ENCODE measurements at places on chromosomes 7 and 10.

GRCh38 chr7:157151626-157152339, 13.1 kb downstream of the UBE3C start:
- DNase-seq: no peak

DNA sequence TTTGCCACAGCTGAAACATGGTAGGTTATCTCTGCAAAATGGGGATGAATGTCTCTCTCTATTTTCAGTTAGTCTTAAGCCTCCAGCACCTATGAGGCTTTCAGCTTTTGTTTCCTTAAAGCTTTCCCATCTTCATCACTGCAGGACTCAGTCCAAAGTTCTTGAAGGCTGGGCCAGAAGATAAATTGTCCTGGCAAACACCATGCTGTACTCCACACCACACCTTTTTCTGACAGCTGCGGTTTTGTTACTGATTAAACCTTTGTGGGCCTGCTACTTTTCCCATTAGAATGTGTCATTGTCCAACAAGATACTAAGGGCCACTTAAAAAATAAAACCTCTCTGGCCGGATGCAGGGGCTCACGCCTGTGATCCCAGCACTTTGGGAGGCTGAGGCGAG, 87.2 kb upstream of the A1CF start:
- DNase-seq: no peak

GRCh38 chr7:157719705-157720655, 383.2 kb downstream of the DNAJB6 start:
- no peak for DNase-seq

GRCh38 chr10:122293156-122293960, 22.3 kb downstream of the BTBD16 start:
- DNase-seq: no peak

All from GDM1 (cell line).